ENCODE measurements at places on chromosomes 3 and 15. TPM values are rescaled to one million over a fixed set of nuclear protein-coding genes. Genes with fewer than 3 reads are reported as not detected.

- no peak for DNase-seq
Observed at GRCh38 chr3:159637883-159638542, 350.6 kb upstream of the IL12A start.

DNA sequence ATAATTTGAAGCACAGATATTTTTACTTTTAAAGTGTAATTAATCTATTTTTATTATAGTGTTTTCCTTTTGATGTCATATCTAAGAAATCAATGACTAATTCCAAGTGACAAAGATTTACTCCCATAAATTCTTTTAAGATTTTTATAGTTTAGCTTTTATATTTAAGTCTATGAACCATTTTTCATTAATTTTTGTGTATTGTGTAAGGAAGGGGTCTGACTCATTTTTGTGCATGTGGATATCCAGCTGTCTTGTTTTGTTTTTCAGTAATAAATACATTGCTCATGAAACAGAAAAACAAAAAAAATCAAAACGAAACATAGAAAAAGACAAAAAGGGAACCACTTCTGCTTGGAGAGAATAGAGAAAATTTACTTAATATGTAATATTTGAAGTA, 145.1 kb downstream of the EPHA6 start:
- no peak for DNase-seq

DNA sequence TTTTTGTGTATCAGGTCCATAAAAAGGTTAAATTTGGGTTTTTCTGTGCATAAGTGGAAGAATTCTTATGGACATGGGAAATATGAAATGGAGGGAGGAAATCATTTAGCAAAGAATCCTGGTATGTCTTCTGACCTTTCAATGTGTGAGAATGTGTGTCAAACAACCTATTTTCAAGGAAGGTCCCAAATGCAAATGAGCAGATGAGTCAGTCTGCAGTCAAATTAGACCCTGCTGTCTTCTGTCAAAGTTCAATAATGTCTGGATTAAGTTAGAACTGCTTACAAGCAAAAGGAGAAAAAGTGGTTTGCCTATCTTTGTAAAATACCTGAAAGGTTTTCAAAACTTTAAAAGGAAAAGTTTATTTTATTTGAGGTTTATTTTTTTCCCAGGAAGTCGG, 15.3 kb downstream of the FBN1 start:
- no peak for DNase-seq

DNA sequence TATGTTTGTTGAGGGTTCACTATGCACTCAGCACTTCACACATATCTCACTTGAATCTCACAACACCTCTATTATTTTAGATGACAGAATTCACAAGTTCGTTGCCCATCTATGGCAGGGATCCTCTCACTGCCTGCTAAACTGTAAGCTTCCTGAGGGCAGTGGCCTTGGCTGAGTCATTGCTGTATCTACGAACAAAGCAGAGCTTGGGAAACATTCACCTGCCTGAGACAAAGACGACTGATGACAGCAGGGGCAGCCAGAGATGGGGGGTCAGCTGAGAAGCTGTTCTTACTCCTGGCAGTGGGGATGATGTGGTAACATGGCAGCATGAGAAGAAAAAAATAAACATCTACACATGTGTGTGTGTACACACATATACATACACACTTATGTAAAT, 125.5 kb upstream of the NMNAT3 start:
- DNase-seq = no peak

- DNase-seq = no peak
Observed at GRCh38 chr3:60528651-60529050, 722.6 kb downstream of the FHIT start.

DNA sequence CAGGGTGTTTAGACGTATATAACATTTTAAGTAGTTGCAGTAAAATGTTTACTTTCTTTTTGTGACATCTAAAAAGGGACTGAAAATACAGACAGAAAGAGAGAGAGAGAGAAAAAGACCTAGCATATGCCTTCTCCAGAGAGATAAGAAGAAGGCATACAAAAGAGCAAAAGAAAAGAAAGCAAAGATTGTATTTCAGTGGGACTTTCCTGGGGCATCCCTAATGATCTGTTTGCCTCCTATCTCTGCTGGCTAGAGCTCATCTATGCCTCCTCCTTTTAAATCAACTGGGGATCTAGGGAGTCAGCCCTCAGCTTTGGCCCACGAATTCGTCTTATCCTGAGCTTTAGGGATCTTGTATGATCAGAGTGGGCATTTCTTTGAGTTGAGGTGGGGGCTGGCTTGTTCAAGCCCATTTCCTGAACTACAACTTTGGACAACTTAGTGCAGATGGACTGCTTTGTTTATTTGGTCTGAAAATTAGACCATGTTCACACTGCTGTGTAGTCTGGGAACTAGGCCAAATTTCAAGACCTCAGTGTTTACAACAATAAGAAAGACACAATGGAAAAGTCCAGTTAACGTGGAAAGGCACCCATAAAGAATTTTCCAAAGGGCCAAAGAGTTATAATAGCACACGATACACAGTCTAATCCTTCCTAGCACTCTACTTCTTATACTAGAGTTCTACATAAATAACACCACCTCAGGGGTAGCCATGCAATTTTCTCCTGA, 61.0 kb downstream of the ATP8B4 start:
- no peak for DNase-seq

DNA sequence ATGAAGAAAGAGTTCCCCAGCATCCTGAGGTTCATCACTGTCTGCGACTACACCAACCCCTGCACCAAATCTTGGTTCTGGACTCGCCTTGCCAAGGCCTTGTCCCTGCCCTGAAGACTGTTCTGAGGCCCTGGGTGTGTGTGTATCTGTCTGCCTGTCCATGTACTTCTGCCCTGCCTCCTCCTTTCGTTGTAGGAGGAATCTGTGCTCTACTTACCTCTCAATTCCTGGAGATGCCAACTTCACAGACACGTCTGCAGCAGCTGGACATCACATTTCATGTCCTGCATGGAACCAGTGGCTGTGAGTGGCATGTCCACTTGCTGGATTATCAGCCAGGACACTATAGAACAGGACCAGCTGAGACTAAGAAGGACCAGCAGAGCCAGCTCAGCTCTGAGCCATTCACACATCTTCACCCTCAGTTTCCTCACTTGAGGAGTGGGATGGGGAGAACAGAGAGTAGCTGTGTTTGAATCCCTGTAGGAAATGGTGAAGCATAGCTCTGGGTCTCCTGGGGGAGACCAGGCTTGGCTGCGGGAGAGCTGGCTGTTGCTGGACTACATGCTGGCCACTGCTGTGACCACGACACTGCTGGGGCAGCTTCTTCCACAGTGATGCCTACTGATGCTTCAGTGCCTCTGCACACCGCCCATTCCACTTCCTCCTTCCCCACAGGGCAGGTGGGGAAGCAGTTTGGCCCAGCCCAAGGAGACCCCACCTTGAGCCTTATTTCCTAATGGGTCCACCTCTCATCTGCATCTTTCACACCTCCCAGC, 2.9 kb downstream of the MYD88 start:
- DNase-seq = no peak

DNA sequence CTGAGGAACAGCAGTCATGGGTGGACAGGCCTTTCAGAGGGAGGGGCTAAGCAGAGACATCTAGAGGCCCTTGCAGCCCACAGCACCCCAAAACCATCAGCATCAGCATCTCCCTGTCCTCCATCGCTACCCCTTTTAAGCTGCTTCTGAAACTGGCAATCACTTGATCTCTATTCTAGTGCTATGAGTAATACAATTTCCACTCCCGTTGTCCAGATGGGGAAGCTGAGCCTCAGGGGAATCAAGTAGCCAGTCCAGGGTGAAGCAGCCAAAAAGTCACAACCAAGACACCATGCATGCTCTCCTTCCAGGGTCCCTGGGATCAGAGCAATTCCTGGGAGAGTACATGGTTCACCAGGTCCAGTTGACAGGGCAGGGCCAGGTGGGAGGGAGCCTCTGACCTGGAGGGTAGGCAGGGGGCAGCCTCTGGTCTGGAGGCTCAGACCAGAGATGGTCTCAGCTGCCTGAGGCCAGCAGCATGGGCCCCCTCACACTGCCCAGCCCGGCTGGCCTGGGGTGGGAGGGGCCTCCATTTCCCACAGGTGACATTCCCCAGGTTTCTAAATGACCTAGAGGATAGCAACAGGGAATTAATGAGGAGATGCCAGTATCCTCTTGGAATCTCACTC, 30.0 kb downstream of the KLHL25 start:
- DNase-seq = no peak

DNA sequence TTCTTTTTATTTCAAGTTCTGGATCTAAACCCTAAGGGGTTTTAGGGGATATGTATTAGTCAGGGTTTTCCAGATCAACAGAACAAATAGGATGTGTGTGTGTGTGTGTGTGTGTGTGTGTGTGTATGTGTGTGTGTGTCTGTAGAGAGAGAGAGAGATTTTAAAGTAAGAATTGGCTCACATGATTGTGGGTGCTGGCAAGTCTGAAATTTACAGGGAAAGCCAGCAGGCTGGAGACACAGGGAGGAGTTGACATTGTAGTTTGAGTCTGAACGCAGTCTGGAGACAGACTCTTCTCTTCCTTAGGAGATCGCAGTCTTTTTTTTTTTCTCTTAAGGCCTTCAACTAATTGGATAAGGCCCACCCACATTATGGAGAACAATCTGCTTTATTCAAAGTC, 428.8 kb upstream of the TBL1XR1 start:
- DNase-seq = no peak

- DNase-seq = peak; percentile 56
Observed at GRCh38 chr15:80932989-80933388, 56.6 kb downstream of the MESD start.

- no peak for DNase-seq
Observed at GRCh38 chr3:122295266-122296062, 29.6 kb upstream of the CSTA start.

DNA sequence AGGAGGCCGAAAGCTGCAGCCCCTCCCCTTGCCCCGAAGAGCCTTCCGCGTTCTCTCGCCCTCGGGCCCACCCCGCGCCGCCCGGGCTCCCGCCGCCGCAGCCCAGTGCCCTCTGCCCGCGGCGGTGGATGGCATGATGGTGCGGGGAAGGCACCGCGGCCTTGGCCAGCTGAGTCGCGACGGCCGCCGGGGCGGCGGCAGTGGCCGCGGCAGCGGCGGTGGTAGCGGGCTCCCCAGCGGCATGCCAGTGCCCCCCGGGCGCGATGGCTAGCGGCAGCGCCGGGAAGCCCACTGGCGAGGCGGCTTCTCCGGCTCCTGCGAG, 1.2 kb downstream of the TLNRD1 start:
- no peak for DNase-seq

DNA sequence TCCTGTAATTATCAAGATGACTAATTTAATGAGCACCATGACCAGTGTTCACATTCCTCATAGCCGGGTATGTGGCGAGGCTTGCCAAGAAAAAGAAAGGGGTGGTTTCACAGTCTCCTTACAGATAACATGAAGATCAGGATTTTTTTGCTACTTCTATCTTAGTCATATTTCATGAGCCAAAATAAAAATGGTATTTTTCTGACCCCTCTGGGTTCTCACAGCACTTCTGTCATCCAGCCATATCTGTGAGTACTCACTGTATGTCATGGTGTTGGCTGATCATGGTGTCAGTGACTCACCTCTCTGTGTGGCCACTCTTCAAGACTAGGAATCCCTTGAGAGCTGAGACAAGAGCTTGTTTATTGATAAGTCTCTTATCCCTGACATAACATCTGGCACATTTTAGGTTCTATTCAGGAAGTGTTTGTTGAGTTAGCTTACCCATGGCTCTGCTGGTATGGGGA, 130.5 kb upstream of the LMCD1 start:
- DNase-seq = no peak

- no peak for DNase-seq
Observed at GRCh38 chr3:124759666-124760401, 29.6 kb downstream of the UMPS start.

The TRAT1 gene
- total RNA-seq = not detected

The NUSAP1 gene
- 2.3 TPM for total RNA-seq

The AMOTL2 gene
- 63.0 TPM for total RNA-seq

The TMF1 gene
- 16.6 TPM for total RNA-seq

The MAP1A gene
- total RNA-seq = 24.4 TPM

The ERICH6 gene
- total RNA-seq = not detected

The SENP7 gene
- total RNA-seq = 8.4 TPM

All from Right ventricle myocardium superior (tissue), 1 donor.